Pons (tissue), 1 donor: ENCODE measurements at places on chromosomes 4 and X.

DNA sequence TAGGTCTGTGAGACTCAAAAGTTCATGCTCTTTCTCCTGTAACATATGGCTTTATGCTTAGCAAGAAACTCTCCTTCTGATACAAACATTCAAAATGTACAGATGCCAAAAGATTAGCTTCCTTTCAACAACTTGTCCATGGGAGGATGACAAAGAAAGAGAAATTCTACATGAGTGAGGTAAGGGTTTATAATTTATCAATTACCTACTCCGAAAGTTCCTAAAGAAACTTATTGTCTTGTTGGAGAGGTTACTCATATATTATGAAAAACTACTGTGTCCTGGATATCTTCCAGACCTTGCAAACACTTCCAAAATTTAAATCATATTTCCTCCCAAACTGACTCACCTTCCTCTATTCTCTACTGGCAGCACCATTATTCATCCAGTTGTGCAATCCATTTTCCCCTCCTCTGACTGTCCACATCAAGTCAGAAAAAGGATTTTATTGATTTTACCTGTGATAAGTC is 65.1 kb downstream of the ENPEP start:
- no peak for DNase-seq

DNA sequence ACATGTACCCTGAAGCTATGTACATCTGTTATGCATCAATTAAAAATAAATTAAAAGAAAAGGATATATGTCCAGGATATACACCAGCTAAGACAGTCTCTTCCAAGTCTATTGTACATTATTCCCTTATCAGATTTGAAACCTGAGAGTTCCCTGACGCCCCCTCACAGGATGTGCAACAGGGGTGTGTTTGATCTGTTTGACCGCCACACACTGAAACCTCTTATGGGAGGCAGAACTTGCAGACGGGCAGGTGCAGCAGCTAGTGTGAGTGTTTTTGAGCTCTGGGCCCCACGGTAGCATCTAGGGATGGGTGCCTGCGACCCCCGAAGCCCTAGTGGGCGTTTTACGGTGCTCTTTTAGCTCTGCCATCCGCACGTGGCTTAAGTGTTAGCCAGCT is 4.7 kb downstream of the XG start:
- DNase-seq = no peak

GRCh38 chr4:122759639-122760310 is 27.3 kb downstream of the BBS12 start:
- DNase-seq = no peak

- no peak for DNase-seq
These were observed 82.2 kb downstream of the TENM3 start for GRCh38 chr4:182325397-182325796.

DNA sequence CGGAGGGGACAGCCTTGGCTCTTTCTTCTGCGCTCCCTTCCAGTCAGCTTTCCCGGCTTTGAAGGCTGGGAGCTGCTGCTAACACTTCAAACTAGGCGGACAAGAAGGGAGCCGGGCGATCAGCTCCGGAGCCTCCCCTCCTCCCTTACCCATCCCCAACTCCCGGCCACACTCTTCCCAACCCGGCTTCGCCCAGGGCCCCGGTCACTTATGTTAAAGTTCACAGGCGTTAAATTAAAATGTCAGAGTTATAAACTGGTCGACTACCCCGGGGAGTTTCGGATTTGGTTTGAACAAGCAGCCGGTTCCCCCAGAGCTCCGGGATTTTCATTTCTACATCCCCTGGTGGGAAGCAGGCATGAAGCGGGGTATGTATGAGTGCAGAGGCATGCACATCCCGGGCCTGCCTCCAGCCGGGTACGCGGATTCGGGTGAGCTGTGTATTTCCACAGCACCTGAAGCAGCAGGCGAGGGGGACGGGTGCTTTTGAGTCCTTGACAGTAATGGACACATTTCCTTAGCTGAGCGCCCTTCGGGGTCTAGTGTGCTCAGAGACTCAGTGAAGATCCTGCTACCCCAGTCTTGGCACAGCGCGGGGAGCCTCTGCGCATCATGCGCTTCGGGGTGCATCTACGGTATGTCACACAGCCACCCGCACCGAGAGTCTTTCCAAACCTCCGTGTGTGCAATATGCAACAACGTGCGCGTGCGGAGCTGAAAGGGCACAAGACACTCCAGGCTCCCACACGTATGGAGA is 880 bp downstream of the UNC5C start:
- DNase-seq = peak; percentile 66

GRCh38 chr4:46146993-46147392 is 23.1 kb upstream of the GABRG1 start:
- DNase-seq = no peak

GRCh38 chr4:35548921-35549320 is 695.4 kb downstream of the ARAP2 start:
- no peak for DNase-seq

GRCh38 chr4:40421839-40422708 is 86.9 kb downstream of the CHRNA9 start:
- no peak for DNase-seq

GRCh38 chrX:48818098-48818497 is 8.2 kb upstream of the ERAS start:
- DNase-seq = no peak

DNA sequence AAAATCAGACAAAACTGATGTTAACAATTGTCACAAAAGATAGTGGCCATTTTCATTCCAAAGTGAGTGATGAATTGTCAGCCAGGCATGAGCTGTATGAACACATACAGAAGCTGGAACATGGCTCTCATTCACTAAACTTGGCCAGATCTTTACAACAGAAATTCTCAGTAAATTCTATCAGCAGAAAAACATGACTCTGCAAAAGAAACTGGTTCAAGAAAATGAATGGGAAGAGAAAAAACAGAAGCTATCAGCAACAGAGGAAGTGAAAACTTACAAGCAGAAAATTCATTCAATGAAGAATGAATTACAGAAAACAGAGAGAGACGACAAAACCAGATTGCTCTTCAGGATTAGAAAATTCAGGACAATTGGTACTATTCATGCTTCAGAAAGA is 249.6 kb downstream of the COL25A1 start:
- DNase-seq = peak; percentile 16

GRCh38 chr4:98110929-98111328 is 32.3 kb downstream of the STPG2 start:
- DNase-seq = no peak

GRCh38 chr4:41364876-41365275 is 108.1 kb downstream of the UCHL1 start:
- DNase-seq = no peak

DNA sequence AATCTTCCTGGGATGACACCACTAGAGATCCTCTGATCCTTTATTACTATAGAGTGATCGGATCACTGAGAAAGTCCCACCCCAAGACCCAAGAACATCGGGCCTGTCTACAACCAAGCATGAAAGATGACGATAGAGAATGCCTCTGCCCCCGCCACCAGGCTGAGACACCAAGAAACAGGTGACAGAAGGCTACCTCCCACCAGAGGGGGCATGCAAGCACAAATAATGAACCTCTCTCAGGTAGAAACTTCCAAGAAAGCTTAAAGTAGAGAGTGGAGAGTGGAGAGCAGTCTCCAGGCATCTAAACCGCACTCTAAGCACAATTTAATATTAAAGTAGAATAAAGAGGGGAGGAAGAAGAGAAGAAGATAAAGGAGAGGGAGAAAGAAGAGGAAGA is 402.6 kb downstream of the INPP4B start:
- no peak for DNase-seq

GRCh38 chr4:15659768-15660570 is 4.8 kb upstream of the FBXL5 start:
- peak; percentile 65 for DNase-seq

DNA sequence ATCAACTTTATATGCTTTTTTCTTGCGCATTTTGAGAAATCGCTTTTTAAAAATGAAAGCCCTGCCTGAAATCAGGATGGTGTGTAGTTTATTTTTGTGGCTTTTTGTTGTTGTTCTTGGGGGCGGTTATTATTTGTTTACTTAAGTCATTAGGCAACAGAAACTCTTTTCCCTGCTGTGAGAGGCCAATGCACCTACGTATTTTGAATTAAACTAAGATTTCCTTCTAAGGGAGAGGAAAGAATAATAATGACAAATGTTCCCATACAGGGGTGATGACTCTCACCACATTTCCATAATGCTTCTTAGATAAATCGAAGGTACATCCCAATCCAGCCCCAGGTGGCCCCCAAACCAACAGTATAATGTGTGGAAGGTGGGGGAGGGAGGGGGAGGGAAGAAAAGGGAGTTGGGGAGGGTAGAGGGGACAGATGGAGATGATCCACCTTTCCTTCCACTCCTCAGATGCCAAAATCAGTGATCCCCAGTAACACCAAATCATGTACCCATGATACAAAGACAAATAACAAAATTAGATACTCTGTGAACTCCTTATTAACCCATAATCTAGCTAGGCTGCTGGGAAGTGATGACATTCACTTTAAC is 39.6 kb downstream of the ZNF827 start:
- DNase-seq = no peak

DNA sequence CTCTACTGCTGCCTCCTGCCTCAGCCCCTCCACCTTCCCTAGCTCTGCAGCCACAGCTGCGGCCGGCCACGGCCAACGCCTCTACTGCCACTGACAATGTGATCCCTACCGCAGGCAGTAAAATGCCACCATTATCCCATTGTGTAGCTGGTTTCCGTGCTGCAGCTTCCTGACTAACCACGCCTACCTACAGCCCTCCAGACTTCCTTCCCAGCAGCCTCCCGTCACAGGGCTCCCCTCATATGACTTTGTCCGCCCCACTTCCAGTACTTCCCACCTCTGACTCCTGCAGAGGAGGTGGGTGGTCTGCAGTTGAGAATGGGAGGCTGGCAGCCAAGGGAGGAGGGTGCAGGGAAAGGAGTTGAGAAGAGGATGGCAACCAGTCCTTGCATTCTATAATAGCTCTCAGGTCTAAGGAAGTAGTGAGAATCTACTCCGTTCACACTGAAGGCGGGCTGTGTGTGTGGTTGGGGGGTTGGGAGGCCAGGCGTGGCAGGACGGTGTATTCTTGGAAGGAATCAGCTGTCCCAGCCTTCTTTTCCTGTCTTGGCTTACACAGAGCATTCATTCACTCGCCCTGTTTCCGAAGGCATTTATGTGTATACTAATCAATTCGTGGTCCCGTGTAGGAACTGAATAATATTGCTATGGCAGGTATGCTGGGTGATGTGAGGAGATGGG is 33.1 kb upstream of the USP51 start:
- peak; percentile 2 for DNase-seq

DNA sequence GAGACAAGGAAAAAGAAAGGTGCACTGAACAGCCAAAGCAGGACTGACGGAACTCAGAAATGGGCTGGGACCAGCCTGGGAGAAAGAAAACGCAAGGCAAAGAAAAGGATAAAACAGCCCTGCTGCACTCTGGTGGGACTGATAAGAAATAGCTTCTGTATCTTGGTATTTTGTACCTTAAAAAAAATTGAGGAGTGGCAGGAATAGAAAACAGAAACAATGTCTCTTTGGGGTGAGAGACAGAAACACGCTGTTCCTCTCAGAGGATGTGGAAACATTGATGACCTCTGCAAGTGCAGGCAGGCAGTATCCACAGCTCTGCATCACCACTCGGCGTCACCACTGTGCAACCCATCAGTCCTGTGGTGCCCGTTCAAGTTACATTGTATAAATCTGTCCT is 152.5 kb upstream of the SPRY1 start:
- DNase-seq = peak; percentile 52

DNA sequence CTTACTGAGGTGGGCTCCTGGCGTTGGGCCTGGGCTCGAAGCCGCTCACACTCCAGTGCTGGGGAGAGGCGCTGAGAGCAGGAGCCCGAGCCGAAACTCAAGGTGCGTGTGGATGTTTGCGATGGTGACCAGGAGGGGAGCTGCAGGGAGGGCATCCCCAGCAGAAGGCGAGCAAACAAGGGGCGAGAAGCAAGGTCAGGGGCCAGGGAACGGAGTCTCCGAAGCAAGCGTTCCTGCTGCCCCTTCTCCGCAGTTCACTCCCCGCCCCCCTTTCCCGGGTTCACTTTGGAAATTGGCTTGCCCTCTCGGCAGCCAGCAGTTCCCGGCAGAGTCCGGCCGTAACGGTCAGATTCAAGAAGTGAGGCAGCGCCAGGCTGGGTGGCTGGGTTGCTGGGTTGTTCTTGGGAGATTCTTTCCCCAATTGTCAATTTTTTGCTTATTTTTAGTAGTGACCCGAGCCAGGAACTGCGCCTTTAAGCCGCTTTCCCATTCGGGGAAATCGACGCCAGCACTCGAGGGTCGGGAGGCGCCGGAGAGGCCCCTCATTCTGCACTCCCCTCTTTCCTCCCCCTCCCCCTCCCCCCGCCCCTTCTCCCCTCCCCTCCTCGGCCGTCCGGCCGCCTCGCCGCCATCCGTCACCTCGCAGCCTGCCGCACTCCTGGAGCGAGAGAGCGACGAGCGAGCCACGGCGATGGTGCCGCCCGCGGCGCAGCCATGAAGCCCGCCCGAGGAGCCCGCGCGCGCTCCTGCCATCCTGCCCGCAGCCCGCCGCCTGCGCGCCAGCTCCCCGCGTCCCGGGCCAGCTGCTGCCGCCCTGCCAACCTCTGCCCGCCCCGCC is at the start of gene FRMPD3:
FRMPD3 (plus strand) TSS at position 655 of the 838 bp plus-strand sequence. CDS start 76,937 bp downstream, outside the sequence.
- DNase-seq = no peak

GRCh38 chrX:120840827-120841226 is 34.8 kb downstream of the CT47B1 start:
- DNase-seq = no peak

DNA sequence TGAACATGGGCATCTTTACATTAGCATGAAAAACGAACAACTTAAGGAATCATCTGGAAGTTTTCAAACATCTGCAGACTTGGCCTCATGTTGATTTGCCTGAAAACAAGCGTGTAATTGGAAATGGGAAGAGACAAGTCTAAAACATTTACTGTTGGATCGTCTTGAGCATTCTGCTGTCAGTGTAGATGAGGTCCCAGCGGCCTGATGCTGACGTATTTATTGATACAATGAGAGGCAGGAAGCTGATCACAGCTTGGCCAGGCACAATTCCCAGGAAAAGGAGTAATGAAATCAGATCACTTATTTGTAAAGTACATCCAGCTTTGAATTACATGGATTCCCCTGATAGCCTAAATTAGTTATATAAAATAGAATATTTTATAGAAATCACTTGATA is 210.6 kb downstream of the CLCN4 start:
- no peak for DNase-seq

- DNase-seq = no peak
These were observed 33.6 kb upstream of the BMPR1B start for GRCh38 chr4:94724016-94724790.

DNA sequence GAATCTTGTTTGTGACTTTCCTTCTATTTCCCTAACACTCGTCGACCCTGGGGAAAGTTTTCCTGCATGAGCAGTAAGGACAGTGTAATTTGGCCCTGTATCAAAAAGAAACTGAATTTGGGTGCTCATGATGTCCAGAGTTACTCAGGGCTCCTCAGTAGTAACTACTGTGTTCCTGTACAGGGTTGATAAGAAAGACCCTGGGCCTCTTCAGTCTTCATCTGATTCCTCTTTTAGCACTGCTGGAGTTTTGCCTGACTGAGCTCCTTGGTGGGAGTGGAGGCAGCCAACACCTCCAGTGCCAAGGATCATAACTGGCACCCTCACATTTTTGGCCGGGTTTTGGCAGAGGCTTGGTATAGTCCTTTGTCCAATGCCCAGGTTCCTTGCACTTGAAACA is 7.1 kb upstream of the AREG start:
- DNase-seq = no peak
